ENCODE measurements at places on chromosomes 1 and 21. TPM values are rescaled to one million over a fixed set of nuclear protein-coding genes. Genes with fewer than 3 reads are reported as not detected.

- DNase-seq: no peak
Measured at GRCh38 chr1:40890771-40891170, 28.6 kb upstream of the CITED4 start.

- no peak for DNase-seq
Measured at GRCh38 chr1:168328731-168329364, 48.2 kb downstream of the TBX19 start.

DNA sequence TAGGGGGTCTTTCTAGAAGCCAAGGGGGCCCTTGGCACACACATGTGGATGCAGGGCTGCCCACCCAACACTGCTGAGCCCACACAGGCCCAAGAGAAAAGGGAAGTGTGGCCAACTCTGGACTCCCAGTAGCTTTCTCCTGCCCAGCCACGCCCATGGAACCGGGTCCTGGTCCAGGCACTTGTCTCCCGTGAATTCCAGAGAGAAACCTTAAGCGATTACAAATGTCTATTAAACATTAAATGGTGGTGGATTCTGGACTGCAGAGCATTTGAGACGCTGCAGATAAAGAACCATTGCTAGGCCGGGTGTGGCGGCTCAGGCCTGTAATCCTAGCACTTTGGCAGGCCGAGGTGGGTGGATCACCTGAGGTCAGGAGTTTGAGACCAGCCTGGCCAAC lies 100.6 kb upstream of the ARHGEF16 start:
- DNase-seq: no peak

The RIPPLY3 gene
- polyA plus RNA-seq: not detected

GRCh38 chr1:217687511-217687910 lies 56.4 kb downstream of the SPATA17 start:
- no peak for DNase-seq

DNA sequence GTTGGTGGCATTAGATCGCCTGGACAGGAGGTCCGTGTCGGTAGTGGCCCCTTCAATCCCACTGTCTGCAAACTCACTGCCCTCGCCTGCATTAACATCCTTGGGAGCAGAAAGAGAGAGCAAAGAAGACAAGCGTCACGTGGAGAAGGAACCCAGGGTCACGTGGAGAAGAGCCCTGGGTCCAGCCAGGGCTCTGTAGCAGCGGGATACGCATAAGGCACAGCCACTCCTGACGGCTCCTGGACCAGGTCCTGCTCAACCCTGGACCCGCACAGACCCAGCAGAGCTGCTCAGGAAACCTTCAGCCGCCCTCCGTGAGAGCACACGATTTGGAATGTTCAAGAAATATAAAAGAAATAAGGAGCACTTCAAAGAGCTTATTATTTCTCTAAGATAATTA lies 92.0 kb downstream of the TIAM1 start:
- DNase-seq: no peak

- peak; percentile 83 for DNase-seq
Measured at GRCh38 chr1:19688041-19688842, 23.6 kb downstream of the HTR6 start.

GRCh38 chr1:223030871-223031400 lies 112.1 kb downstream of the TLR5 start:
- DNase-seq: no peak

GRCh38 chr1:230157420-230158390 lies 90.7 kb downstream of the GALNT2 start:
- no peak for DNase-seq

DNA sequence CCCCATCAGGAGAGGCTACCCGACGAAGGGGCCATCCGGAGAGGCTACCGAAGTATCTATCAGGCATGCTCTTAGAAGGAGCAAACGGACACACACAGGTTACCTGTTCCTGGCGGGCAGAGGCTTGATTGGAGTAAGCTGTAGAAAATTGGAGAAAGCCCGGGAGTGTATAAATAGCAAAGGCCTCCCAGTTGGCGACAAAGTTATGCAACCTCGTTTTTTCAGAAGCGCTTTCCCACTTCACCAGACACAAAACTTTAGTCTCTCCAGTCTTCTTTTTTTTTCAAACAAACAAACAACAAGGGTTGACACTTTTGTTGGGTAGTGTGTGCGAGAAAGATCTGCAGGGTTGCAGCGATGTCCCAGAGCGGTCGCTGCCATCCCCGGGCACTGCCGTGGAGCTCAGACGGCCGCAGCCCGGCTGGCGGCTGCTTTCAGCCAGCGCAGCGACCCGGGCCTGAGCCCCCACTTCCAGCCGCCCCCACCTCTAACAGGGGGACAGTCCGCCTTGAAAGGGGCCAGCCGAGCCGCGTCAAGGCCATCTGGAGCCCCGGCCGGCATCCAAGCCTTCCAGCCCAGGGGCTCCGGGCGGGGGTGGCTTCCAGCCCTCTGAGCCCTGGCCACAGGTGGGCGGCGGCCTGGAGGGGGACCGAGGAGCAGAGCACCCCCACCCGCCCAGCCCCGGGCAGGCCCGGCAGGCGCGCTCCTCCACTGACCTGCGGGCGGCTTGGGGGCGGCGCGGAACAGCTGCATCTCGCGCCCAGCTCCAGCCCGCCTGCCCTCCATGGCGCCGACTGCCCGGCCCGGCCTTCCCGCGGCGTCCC lies 616 bp downstream of the MCOLN3 start:
- DNase-seq: peak; percentile 36

DNA sequence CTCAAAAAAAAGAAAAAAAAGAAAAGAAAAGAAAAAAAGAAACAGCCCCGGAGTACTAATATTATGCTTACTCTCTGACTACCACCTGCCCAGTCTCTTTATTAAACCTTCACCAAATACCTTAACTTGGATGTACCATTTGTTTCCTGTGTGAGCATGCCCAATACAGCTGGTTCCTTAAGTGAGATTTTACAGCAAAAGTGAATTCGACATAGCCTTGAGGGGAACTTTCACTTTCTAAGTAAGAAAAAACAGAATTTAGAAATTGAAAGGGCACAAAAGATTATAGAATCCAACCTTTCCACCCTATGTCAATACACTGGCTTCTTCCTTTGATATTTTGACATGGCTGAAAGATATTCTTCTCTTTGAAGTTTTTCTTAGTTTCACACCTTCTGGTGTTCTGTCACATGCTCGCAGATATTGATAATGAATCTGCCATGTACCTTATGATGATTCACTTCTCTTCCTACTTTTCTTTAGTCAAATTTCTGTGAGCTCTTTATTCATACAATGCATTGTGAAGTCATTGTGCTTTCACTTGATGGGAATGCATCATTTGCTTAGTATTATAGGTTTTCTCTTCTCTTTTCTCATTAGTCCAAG lies 5.2 kb upstream of the GIPC2 start:
- no peak for DNase-seq

DNA sequence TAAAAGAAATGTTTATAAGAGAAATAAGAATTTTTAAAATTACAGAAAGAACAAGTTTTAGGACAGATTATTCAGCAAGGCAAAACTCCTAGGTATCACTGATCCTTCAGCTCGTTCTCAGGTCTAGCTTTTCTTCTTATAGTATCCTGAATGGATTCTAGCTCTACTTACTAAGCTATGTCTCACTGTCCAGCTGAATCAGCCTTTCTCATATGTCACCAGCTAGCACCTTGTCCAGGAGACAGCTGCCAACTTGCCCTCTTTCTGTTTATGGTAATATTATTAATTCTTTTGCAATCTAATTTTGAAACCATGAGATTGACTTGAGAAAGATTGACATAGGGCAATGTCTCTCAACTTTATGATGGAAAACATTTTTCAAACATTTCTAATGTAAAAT lies 159.9 kb downstream of the LYPLAL1 start:
- no peak for DNase-seq

DNA sequence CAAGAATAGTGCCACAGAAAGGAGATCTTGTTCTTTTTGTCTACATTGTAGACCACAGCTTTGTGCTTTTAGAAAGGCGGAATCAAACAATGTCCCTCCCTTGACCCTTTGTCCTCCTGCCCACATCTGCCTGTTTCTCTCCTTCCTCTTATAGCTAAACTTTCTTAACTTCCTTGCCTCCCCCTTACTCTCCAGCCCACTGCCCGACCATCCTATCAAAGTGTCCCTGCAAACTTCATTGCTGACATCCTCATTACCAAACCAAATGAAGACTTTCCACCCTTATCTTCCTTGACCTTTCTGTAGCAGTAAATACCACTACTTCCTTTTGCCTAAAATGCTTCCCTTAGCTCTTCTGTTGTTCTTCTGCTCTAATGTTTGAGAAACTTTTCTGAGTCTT lies 5.0 kb downstream of the SELP start:
- no peak for DNase-seq

- no peak for DNase-seq
Measured at GRCh38 chr1:230621324-230622030, 20.8 kb upstream of the COG2 start.

- DNase-seq: no peak
Measured at GRCh38 chr21:34197561-34197960, 124.2 kb downstream of the MRPS6 start.

The TAS1R3 gene
- polyA plus RNA-seq: 0.47 TPM

DNA sequence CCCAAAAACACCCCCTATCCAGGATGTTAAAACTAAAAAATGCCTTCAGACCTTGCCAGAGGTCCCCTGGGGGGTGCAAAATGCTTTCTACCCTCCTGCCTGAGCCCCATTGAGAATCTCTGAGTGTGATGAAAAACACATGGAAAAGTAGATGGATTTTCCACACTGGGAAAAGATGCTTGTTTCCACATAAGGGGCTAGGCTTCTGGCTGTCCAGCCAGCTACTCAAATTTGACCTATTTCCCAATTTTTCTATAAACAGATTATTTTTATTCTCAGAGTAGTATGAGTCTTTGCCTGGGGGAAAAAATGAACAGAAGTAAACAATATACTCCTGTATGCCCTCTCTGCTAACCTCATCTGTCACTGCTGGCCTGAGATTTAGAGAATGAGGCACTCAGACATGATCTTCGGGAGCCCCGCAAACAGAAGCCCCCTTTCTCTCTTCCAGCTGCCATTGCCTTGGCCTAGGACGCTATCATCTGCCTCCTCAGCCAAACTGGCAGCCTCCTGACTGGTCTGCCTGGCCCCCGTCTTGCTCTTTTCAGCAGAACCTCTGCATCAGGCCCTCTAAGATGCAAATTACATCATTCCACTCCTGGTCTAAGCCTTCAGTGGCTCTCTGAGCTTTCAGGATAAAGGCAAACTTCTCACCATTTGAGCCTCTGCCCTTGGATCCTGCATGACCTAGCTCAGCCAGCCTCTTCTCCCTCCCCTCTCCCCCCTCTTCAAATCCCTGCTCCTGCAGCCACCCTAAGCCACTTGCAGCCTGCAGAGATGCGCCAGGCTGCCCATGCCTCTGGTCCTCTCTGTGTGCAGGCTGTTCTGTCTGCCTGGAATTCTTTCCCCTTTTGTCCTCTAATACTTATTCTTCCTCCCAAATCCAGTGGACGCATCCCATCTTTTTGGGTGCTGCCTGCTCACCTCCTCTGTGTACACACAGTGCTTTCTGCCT lies 39.7 kb upstream of the TMEM125 start:
- DNase-seq: no peak

GRCh38 chr1:212622467-212622866 lies 13.9 kb downstream of the ATF3 start:
- no peak for DNase-seq

DNA sequence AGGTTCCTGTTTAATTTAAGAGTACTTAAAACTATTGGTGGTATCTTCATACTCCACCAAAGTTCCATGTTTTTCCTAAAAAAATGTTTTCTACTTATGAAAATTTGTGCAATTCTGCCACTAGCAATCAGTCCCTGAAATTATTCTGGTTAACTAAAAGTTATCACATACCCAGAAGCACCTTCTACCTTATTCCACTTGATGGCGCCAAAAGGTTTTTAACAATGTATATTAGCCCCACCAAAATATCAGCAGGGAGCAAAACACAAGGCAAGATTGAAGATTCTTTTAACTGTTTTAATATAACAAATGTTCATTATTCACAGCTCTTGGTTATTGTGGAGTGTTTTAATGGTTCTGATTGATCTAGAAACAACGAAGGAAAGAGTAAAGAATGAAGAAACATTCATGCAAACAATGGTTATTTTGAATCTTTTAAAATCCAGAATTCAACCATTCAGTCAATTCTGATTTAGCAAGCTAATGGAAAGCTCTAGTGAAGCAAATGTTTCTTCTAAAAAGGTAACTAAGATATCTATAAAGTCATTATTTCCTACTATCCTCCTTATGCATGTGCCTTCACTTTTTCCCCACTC lies 67.2 kb downstream of the TTLL7 start:
- DNase-seq: peak; percentile 43

- DNase-seq: no peak
Measured at GRCh38 chr1:40625076-40625475, 40.4 kb downstream of the RIMS3 start.

- peak; percentile 85 for DNase-seq
Measured at GRCh38 chr1:24535021-24535424, 20.9 kb upstream of the NCMAP start.

The CCDC24 gene
- 1.4 TPM for polyA plus RNA-seq

The SORT1 gene
- not detected for polyA plus RNA-seq

GRCh38 chr1:228046421-228047182 lies 35.9 kb upstream of the ARF1 start:
- no peak for DNase-seq

- DNase-seq: no peak
Measured at GRCh38 chr1:42786097-42786496, 1.3 kb downstream of the TMEM269 start.

The KRTAP12-1 gene
- polyA plus RNA-seq: not detected

- DNase-seq: no peak
Measured at GRCh38 chr1:111505641-111506119, 2.2 kb upstream of the ADORA3 start.

GRCh38 chr1:236516929-236517704 lies 6.7 kb upstream of the LGALS8 start:
- peak; percentile 72 for DNase-seq

The GCSAML gene
- not detected for polyA plus RNA-seq

The ALX3 gene
- not detected for polyA plus RNA-seq

The PPFIA4 gene
- polyA plus RNA-seq: not detected

GRCh38 chr1:165899461-165899941 lies 72.1 kb downstream of the UCK2 start:
- DNase-seq: no peak

The SHCBP1L gene
- not detected for polyA plus RNA-seq

The NTNG1 gene
- not detected for polyA plus RNA-seq

DNA sequence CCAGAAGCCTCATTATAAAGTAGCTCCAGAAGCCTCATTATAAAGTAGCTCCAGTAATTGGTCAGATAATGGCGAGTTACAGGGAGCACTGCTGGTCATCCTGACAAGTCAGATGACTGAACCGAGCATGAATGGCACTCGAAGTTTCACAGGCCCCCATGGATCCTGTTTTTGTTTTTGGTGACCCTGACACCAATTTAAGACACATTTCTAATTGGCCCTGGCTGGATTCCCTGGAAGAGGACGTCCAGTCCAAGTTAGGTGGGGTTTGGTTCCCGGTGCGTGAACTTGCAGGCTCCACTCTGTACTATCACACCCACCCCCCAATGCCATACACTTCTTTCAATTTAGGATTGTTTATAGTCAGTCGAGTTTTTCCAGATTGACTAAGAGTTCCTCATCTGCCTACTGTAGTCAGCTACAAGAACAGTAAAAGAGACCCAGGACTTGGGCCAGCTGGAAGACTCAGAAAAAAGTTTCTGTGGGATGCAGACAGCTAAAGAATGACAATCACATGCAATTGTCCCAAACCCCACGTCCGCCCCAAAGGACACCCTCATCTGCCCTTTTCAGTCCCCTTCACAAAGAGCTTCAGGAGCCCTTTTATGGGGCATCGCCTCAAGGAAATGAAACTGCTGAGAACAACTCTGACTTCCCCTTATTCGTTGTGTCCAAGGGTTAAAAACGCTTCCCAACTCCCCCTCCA lies 2.7 kb downstream of the DHRS3 start:
- no peak for DNase-seq

The RHOC gene
- 26.4 TPM for polyA plus RNA-seq

The S100A7 gene
- not detected for polyA plus RNA-seq

Measured in CD4-positive, alpha-beta memory T cell (primary cell).